ENCODE measurements at places on chromosomes 2 and 18. TPM values are rescaled to one million over a fixed set of nuclear protein-coding genes. Genes with fewer than 3 reads are reported as not detected.

Gene FAM117B
- 2.6 TPM for total RNA-seq

Gene ATOH8
- total RNA-seq = not detected

Gene CDH19
- total RNA-seq = under 0.01 TPM

Gene OSBPL1A
- 22.6 TPM for total RNA-seq

Gene REG3G
- total RNA-seq = not detected

Gene GLI2
- total RNA-seq = 0.26 TPM

Gene LIMS1
- total RNA-seq = 62.1 TPM

Gene PKDCC
- 0.79 TPM for total RNA-seq

Gene RESP18
- not detected for total RNA-seq

Gene CCDC68
- 4.2 TPM for total RNA-seq

Gene C2orf78
- not detected for total RNA-seq

Gene KCNJ13
- not detected for total RNA-seq

Gene KIF3C
- 1.6 TPM for total RNA-seq

Gene DSG3
- total RNA-seq = 688 TPM

Gene LCT
- under 0.01 TPM for total RNA-seq

Gene LBX2
- 0.77 TPM for total RNA-seq

Gene NR4A2
- total RNA-seq = 0.26 TPM

Gene PRSS56
- not detected for total RNA-seq

Gene SIX3
- total RNA-seq = not detected

Gene TCF7L1
- total RNA-seq = 1.9 TPM

Gene MAP3K19
- not detected for total RNA-seq

Gene WNT10A
- 2.4 TPM for total RNA-seq

Gene CCDC148
- total RNA-seq = 0.26 TPM

Gene FAM237A
- total RNA-seq = not detected

Gene DNAJC5G
- not detected for total RNA-seq

Gene IL37
- total RNA-seq = not detected

Gene LINC00305
- not detected for total RNA-seq

Gene MROH2A
- not detected for total RNA-seq

Gene KIAA2012
- not detected for total RNA-seq

Gene LRRTM1
- total RNA-seq = not detected

Gene RAB12
- total RNA-seq = 61.3 TPM

Gene OLA1
- total RNA-seq = 132 TPM

Gene FRZB
- total RNA-seq = 0.38 TPM

Gene EMILIN1
- under 0.01 TPM for total RNA-seq

Gene FZD7
- total RNA-seq = 1.8 TPM

Gene GALR1
- total RNA-seq = not detected

Gene SERPINB11
- total RNA-seq = 1.6 TPM

Gene ANXA4
- total RNA-seq = 26.4 TPM

Gene SLC16A14
- 2.4 TPM for total RNA-seq

All from bronchial epithelial cell (primary cell).